ENCODE measurements at places on chromosomes 2 and 18.

- no peak for DNase-seq
These were observed 811.9 kb downstream of the SATB2 start for GRCh38 chr2:198645816-198646215.

DNA sequence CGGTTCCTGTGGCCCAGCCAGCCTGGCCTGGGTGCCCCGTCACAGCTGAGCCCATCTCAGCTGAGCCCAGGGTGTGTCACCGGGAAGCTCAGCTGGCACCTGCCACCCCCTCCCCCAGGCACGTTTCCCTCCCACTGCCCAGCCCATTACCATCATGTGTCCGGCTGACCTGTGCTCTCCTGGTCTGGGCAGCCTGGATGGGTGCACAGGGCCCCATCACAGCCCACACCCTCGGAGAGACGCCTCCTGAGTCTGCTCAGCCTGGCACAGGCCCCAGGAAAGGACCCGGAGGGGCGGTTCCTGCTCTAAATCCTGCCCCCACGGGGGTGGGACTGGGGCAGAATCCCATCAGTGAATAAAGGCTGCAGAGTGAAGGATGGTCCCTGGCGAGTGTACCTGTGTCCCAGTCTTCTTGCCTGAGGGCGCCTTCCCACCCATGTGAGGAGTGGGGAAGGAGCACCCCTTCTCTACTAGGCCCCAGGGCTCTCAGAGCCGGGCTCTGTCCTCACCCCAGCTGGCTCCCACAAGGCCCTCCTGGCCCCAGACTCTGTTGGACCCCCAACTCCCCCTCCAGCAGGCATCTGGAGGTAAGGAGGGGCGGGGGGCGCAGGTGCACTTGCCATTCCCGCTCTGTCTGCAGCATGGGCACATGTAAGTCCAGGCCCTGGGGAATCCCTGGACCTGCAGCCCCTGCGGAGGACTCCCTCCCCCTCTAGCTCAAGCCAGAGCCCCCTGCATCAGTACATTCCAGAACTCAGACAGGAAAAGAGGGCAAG, 21.2 kb downstream of the GPC1 start:
- DNase-seq, result no peak

DNA sequence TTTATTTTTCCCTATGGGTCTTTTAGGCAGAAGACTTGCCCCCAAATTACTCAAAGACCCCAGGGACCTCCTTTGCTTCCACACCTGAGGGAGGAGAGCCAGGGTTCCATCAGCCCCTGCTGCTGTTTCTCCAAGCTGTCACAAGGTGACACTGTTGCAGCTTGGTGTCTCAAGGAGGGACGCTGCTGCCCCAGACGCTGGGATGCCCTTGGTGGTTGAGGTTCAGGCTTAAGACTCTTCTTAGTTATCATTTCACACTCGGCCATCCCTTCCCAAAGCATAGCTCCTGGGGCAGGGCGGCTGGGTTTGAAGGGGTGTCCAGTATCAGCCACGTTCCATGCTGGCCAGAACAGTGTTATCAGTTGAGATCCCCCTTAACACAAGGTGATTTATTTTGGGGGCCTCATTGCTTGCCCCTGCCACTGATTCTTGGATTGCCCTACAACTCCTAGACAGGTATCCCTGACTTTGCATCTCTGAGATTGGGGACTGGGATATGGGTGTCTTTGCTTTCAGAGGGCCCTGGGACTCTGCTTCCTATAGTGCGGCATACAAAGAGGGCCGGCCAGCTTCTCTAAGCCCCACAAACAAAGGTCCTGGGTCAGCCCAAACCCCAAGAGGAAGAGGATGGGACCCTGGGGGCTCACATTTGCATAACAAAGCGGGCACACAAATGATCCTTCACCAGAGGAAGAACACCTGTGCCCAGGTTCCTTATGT, 22.7 kb downstream of the GPR55 start:
- peak; percentile 85 for DNase-seq

DNA sequence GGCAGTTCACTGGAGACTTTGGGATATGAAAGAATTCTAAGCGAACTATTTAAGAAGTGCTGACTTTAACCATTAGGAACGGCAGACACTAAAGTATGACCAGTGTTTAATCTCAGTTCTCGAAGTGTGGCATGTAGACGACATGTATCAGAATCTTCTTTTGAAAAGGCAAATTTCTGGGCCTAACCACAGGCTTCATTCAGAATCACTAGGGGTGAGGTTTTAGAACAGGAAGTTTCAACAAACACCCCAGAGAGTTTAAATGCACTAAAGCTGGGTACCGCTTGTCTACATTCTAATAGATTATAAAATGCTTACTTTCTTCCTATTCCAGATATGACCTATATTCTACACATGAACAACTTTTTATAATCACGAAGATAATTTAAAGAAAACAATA, 180.3 kb downstream of the ANKRD44 start:
- peak; percentile 63 for DNase-seq

DNA sequence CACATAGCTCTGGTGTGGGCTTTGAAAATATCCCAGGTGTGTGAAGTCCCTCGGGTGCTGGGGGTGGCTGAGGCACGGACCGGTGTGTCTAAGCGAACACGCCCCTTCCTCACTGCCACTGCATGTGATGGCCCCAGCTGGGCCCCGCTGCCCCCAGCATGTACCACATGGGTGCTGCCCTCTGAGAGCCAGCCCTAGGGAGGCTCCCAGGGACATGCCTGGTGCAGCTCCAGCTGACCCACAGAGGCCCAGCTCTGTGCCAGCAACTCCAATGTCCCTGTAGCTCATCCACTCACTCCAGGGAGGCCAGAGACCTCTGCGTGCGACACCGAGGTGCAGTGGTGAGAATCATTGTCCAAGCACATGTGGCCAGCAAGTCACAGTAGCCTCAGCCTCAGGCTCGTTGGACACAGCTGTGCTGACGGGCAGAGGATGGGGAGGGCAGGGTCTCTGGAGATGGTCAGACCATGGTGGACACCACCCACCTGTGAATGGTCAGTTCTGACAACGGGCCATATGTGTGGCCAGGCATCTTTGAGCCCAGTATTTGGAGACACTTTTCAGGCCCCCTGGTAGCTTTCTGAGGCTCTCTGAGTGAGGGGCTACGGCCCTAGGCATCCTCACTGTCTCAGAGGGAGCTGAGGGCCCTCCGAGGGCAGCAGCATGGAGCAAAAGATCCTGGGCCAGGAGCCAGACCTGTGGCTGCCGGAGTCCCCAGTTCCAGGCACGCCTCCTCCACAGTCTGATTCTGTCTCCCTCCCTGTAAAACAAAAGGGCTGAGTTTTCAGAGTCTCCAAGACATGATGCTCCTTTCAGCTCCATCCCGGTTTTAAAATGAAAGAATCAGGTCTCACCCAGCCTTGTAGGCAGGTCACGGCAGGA, 220.7 kb downstream of the NDUFA10 start:
- no peak for DNase-seq

- DNase-seq, result no peak
These were observed 279.8 kb downstream of the TNS1 start for GRCh38 chr2:217722883-217723472.

DNA sequence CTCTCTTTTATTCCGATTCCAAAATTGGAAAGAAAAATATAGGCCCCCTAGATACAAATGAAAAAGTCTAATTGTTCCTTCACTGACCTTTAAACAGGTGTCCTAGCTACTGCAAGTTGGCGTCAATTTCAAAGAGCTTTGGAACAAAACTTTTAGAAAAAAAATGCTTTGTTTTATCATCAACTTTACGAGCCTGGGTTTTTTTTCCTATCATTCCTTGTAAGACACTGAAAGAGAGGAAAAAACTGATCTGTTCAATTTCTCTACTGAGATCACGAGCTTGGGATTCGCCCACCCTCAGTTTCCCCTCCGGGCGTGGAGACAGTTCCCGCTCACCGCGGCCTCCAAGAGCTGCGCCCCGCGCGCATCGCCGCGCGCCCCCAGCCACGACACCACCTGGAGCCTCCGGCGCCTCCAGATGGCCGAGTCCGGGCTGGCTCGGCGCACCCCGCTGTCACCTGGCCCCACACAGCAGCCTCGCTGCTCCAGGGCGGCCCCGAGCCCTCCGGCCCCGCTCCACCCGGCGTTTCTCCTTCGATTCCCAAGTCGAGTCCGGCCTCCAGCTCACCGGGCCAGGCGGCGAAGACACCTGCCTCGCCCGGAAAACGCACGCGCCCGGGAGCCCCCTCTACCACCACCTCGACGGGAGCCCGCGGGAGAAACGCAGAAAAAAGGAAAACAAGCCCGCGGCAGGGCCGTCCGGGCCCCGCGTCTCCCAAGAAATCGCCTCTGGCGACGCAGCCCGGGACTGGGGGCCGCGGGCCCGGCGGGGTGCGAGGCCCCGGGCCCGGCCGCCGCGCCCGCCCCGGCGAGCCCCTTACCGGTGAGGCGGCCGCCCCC, 656 bp downstream of the TBC1D8 start:
- DNase-seq, result no peak

GRCh38 chr2:97868986-97869721, 126.6 kb downstream of the TMEM131 start:
- peak; percentile 17 for DNase-seq

GRCh38 chr18:5413447-5413846, 117.9 kb upstream of the ZBTB14 start:
- no peak for DNase-seq

GRCh38 chr2:19426941-19427340, 68.5 kb upstream of the OSR1 start:
- DNase-seq, result no peak

DNA sequence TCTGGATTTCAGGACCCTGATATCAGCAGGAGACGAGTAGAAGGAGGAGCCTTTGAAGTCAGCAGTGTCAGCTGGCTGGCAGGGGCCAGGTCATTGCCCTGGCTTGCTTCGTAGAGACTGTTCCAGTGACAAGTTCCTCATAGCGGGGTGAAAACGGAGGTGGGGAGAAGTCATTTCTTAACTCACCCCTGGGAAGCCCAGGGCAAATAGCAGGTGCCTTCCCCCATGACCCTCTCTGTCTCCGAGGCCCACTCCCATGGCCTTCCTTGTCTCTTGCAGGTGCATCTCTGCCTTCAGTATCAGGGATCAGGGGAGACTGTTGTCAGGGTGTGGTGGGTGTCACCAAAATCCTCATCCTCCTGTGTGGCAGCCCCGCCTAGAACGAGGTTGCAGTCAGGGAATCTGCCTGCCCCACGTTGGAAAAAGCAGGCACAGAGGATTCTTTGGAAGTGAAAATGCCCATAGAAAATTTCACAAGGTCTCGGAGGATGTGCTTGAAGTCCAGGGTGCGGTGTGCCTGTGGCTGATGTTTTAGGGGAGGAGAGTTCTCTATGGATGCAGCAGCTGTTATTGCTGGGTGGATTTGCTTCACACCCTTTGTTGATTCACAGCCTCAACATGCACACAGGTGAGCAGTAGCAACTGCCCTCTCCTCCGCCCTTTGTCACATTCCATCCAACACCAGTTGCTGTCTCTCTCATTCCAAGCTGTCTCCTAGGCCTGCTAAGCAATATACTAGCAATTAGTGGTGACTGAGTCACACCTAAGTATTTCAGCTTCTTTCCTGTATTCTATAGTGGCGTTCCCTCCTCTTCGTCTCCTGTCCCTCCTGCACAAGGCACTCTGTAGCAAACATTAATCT, 142.6 kb upstream of the FHL2 start:
- DNase-seq, result no peak

GRCh38 chr2:235685024-235685721, 191.3 kb downstream of the AGAP1 start:
- DNase-seq, result no peak

- no peak for DNase-seq
These were observed 207.3 kb upstream of the APCDD1 start for GRCh38 chr18:10247021-10247741.

- DNase-seq, result peak; percentile 46
These were observed 89.8 kb downstream of the LDLRAD4 start for GRCh38 chr18:13308369-13308768.

GRCh38 chr2:129880309-129880708, 99.2 kb upstream of the RAB6C start:
- DNase-seq, result no peak

- no peak for DNase-seq
These were observed 46.5 kb downstream of the KCNIP3 start for GRCh38 chr2:95343429-95344214.

GRCh38 chr2:70850925-70851324, 15.3 kb upstream of the CD207 start:
- DNase-seq, result peak; percentile 28

DNA sequence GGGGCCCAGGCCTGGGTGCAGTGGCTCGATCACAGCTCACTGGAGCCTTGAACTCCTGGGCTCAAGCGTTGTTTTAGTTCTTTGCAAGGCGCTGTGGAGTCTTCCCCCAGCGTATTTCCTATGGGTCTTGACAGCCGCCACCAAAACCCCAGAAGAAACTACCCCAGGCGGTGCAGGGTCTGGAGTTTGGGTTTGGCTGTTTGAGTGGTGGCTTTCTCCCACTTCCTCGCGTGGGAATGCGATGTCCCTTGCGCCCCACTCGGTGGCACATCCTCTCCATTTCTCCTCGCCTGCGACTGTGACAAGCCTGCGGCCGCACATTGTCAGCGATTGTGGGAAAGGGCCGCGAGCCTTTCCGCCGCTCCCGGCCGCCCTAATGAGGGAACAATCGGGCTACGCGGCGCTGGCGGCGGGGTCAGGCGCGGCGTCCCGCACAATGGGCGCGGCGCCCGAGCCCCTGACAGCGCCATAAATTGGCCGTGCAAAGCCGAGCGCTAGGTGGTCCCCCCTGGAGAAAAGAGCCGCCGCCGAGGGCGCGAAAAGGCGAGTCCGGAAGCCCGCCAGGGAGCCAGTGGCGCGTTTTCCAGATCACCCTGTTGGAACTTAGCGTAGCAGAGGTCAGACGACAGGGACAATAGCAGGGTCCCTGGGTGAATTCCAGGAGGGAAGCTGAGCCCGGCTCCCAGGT, 194.9 kb upstream of the POU3F3 start:
- no peak for DNase-seq

DNA sequence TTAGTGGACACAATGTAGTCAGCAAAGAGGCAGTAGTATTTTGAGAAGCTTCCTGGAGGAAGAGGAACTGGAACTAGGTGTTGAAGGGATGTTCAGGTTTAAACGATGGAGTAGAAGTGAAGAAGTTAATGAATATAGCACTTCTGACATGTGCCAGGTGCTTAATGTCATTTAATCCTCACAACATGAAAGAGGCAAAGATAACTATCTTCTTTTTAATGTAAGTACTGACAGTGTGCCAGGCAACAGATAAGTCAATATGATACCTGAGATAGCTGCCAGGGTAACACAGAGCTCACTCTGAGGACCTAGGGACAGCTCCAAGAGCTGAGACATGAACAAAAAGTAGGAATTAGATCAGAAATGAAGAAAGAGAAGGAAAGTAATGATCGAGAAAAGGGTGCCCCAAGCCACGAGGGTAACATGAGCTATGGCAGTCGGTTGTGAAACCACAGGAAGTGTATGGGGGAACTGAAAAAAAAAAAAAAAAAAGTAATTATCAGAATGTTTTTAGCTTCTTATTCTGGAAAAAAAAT, 140.7 kb downstream of the RNF144A start:
- DNase-seq, result peak; percentile 10

- no peak for DNase-seq
These were observed 160.7 kb downstream of the IKZF2 start for GRCh38 chr2:212990697-212991096.
